Colonic mucosa (tissue), 4 donors: ENCODE measurements at places on chromosomes 2 and 18. TPM values are rescaled to one million over a fixed set of nuclear protein-coding genes. Genes with fewer than 3 reads are reported as not detected.

The VAMP5 gene
- 14.0 TPM for total RNA-seq

The PAIP2B gene
- total RNA-seq: 8.0 TPM

The AGXT gene
- total RNA-seq: 1.9 TPM

The PSMA8 gene
- not detected for total RNA-seq

The RGPD4 gene
- 0.24 TPM for total RNA-seq

The TEX44 gene
- total RNA-seq: not detected

The SERPINB8 gene
- 9.2 TPM for total RNA-seq

The OTOS gene
- not detected for total RNA-seq

The HADHB gene
- total RNA-seq: 160 TPM

The ALK gene
- total RNA-seq: not detected

The HOXD13 gene
- 0.77 TPM for total RNA-seq

The NBAS gene
- 38.9 TPM for total RNA-seq

The DNAH7 gene
- total RNA-seq: 0.91 TPM

The ANKRD62 gene
- total RNA-seq: 0.19 TPM

The REEP1 gene
- total RNA-seq: 1.8 TPM

The TUBB6 gene
- total RNA-seq: 7.8 TPM

The CCDC102B gene
- total RNA-seq: 3.3 TPM

The THSD7B gene
- 0.29 TPM for total RNA-seq

The MARCO gene
- 0.77 TPM for total RNA-seq

The SLC5A7 gene
- total RNA-seq: not detected

The SGPP2 gene
- 96.5 TPM for total RNA-seq

The RESP18 gene
- total RNA-seq: not detected

The GCG gene
- 55.8 TPM for total RNA-seq

The PROKR1 gene
- total RNA-seq: 0.07 TPM

The ICA1L gene
- total RNA-seq: 0.54 TPM

The KLHL14 gene
- 0.08 TPM for total RNA-seq

The TUBA3E gene
- total RNA-seq: not detected

The RAMP1 gene
- total RNA-seq: 2.7 TPM

The TTL gene
- 16.9 TPM for total RNA-seq

The FN1 gene
- total RNA-seq: 315 TPM

The NCOA1 gene
- total RNA-seq: 24.8 TPM

The GPR35 gene
- 92.2 TPM for total RNA-seq

The C2orf66 gene
- total RNA-seq: 0.19 TPM

The MTERF4 gene
- 25.5 TPM for total RNA-seq

The UGT1A3 gene
- 1.0 TPM for total RNA-seq

The SRD5A2 gene
- total RNA-seq: not detected

The GPR39 gene
- 14.6 TPM for total RNA-seq

The SMC6 gene
- 23.3 TPM for total RNA-seq

The GNAL gene
- total RNA-seq: 2.0 TPM

The SKOR2 gene
- not detected for total RNA-seq

The CCDC178 gene
- not detected for total RNA-seq

The TRIM54 gene
- 0.24 TPM for total RNA-seq

The IL1RN gene
- 1.5 TPM for total RNA-seq

The CTAGE1 gene
- total RNA-seq: not detected

The IL1R2 gene
- total RNA-seq: 50.1 TPM

The POTEE gene
- total RNA-seq: 0.11 TPM

The ACADL gene
- total RNA-seq: not detected

The ATOH8 gene
- 2.5 TPM for total RNA-seq

The EFEMP1 gene
- 25.2 TPM for total RNA-seq

The CRYBA2 gene
- 5.5 TPM for total RNA-seq

The CIB4 gene
- not detected for total RNA-seq

The TNS1 gene
- 164 TPM for total RNA-seq

The FIGN gene
- 0.89 TPM for total RNA-seq
